Activated B cell treated with CpG ODN at 0.5 μM for 24 hours (primary cell): ENCODE measurements at places on chromosomes 16 and 17.

- no peak for DNase-seq
Observed at GRCh38 chr17:76458580-76459490, 5.9 kb upstream of the UBE2O start.

GRCh38 chr16:2603165-2604015, 65.6 kb downstream of the PDPK1 start:
- DNase-seq = peak; percentile 75

DNA sequence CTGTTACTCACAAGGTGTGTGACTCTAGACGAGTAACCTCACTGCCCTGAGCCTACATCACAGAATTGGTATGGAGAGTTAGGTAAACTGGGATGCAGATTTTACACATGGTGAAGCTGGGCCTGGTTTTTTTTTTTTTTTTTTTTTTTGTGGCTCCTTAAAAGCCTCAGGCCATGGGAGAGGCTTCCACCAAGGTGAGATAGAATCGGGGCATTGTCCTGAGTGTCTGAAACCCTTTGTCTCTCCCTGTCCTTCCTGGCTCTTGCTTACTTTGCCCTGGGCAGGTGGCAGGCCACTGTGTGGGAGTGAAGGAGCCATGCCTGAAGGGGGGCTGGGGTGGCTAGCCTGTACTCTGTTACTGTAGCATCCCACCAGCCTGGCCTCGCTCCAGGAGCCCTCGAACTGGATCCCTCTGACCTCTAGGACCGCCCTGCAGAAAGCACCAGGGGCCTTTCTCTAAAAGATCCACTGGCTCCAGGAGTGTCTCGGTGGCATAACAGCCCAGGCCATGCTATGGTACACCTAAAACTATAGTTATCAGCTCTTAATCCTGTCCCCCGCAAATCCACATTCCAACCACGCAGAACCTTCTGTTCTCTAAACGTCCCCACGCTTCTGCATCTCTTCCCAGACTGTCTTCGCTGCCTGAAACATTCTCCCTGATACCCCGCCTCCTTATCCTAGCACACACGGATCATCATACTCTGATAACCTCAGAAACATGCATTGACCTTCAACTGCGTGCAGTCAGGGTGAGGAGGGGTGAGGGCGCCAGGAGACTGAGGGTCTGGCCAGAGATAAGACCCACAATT, 1.7 kb upstream of the SLC13A2 start:
- no peak for DNase-seq

GRCh38 chr17:45146890-45147580, 1.2 kb upstream of the HEXIM1 start:
- DNase-seq = no peak

DNA sequence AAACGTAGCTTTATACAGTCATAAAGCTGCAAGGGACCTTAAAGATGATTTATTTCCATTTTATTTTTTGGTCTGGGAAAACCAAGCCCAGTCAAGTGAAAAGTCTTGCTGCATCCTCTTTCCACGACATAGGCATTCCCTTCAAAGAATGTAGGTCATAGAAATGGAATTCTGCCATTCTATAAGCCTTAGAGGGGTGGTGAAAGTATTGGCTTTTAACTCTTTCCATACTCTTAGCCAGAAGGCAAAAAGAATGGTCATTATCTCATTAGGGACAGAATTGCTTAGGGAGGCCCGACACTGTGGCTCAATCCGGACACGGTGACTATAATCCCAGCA, 7.9 kb upstream of the MSL1 start:
- no peak for DNase-seq

DNA sequence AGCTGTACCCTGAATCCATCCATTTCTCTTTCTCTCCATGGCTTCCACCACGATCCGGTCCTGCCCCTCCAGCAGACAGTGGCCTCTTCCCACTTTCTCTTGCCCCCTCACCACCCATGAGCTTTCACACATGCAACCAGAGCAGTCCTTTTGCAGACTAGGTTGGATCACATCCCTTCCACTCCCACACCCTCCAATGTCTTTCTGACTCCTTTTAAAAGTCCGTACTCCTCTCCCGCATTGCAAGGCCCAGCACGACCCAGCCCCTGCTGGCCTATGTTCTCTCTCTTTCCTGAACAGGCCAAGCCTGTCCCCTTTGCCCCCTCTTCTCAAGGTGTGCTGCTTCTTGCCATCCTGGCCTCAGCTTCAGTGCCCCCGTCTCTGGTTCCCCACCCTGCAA, 22.5 kb upstream of the DNAI2 start:
- no peak for DNase-seq

DNA sequence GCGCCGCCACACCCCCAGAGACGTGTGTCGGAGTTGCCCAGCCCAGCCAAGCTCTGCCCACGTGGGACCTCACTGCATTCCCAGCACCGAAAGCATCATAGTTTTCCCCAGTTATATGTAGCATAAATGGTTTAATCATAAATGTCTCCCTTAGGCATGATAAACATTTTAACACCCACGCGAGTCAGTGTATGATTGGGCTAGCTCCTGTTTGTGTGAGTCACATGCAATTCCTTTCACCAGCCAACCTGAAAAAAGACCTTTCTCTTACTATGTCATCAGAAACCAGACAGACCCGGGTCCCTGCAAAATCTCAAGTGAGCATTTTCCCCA, 9.2 kb downstream of the TAF1C start:
- no peak for DNase-seq

- no peak for DNase-seq
Observed at GRCh38 chr17:35374766-35375344, 1.4 kb upstream of the SLFN11 start.

- DNase-seq = no peak
Observed at GRCh38 chr16:66705790-66706505, 9.4 kb upstream of the CMTM4 start.

- DNase-seq = no peak
Observed at GRCh38 chr17:49848019-49848473, at the start of gene TAC4. Gene TAC4 (minus strand): TSS chr17:49848069. CDS start chr17:49848017, 52 bp downstream.

DNA sequence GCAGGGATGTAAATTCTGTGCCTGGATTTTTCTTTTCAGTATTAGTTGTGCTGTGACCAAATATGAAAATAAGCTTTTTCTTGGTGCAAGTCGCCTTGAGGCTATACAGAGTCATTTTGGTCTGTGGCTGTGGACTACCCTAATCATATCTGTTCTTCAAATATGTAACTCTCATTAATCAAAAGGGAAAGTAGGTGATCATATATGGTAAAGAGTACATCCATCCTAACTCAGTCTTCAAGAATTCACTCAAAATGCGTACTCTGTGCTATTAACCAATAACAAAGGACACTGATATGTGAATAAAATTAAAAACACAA, 2.6 kb downstream of the CPD start:
- DNase-seq = no peak

GRCh38 chr17:82305727-82306300, 11.6 kb downstream of the CD7 start:
- no peak for DNase-seq

DNA sequence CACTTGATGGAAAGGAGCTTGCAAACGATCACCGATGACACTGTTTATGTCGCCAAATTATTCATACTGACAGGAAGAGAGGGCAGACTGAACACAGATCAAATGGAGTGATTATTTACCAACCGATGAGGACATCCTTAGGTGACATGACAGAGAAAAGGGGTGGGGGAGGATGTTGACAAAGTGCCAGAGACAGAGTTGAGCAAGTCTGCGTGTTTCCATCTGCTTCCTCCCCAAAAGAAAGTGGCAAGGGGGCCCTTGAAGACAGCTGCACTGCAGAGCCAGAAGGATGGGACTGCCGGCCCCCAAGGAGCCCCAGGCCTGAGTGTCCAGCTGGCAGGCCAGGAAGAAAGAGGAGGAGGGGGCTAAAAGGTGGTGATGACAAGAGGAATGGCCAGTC, 191.0 kb upstream of the RPL38 start:
- DNase-seq = no peak

DNA sequence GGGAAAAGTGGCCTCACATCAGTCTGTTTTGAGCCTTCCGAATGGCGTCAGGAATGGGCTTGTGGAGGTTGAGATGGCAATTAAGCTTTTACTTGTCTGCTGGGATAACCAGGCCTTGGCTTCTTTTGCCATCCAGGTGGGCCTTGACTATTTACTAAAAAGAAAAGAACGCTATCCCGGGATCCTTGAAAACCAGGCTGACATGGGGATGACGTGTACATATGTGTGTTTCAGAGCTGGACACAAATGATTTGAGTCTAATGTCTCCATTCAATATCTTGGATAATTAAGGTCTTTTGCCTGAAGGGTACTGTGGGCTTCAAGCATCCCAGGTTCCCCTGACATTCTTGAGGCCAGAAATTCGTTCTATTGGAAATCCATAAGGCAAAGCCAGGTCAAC, 32.6 kb upstream of the HOXB13 start:
- DNase-seq = no peak

- no peak for DNase-seq
Observed at GRCh38 chr17:64441772-64442540, 7.0 kb upstream of the MILR1 start.

GRCh38 chr17:45855691-45856336, 11.1 kb downstream of the SPPL2C start:
- no peak for DNase-seq

DNA sequence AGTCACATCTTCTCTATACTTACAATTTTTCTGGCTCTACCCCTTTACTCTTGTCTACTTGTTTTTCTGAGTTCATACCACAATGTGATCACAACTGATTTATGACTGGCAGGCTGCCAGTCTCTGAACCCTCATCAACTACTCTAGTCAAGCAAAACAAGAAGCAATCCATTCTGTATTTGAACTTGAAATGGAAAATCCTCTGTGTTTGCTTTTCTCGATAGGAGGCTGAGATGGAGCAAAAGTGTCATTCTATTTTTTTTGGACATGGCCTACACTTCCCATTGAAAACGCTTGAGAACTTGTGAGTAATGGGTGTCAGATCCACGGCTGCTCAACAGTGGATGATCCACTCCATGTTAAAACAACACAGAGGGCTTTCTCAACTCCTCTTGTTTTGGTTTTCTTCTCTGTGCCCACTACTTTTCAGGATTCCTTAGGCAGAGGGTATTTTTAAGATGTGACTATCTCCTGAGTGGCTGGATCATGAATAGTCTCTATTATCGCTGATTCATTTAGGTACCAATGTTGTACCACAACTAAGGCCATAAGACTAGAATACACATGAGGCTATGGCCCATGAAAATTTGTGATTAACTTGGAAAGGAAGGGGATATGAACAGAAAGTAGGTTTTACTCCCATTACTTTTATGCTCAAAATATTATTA, 11.7 kb downstream of the TMEM100 start:
- no peak for DNase-seq

DNA sequence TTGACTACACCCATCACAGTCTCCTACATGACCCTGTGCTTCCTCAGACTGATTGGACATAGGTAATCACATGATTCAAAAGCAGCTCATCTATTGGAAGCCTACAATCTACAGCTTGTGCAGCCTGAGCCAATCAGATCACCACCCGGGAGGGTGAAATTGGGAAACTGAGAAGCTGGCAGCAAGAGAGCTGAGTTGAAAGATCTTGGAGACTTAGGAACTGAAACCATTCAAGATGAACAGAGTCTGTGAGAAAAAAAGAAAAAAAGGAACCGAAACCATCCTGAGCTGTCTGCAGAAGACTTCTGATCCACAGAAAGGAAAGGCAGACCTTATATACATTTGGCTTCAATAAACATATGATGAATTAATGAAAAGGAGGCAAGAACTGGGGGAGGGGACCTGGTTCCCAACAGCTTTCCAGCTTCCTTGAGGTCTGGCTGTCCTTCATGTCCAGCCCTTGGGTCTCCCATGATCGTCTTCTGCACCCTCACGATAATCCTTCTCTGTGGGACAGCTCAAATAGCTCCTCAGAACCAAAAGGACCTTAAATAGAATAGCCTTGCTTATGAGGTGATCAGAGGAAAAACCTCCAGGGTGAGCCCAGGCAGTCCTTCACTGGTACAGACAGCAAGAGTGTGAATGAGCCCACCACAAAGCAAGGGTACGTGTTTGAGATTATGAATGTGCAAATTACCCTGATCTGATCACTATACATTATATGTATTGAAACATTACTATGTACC, 32.6 kb downstream of the PLXDC1 start:
- DNase-seq = peak; percentile 25

DNA sequence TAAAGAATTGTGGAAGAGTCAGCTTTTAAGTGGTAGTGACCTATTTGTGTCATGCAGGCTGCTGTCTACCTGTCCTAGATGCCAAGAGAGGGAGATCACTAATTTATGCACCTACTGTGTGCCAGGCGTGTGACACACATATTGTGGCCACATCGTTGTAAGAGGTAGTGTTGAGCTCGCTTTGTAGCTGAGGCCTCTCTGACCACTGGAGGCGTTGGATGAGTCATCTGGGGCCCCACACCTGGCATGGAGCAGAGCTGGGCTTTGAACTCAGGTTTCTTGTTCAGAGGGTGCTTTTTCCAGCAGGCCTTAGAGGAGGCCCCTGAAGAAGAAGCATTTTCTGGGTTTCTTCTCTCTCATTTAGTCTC, 52.3 kb upstream of the LGALS9 start:
- DNase-seq = no peak

- DNase-seq = no peak
Observed at GRCh38 chr17:13321951-13322701, 279.6 kb downstream of the HS3ST3A1 start.

- DNase-seq = no peak
Observed at GRCh38 chr17:81976332-81977210, 858 bp upstream of the ASPSCR1 start.

- DNase-seq = no peak
Observed at GRCh38 chr17:82486231-82487094, 27.9 kb downstream of the NARF start.

- DNase-seq = no peak
Observed at GRCh38 chr17:50608700-50609379, 25.8 kb upstream of the ABCC3 start.

DNA sequence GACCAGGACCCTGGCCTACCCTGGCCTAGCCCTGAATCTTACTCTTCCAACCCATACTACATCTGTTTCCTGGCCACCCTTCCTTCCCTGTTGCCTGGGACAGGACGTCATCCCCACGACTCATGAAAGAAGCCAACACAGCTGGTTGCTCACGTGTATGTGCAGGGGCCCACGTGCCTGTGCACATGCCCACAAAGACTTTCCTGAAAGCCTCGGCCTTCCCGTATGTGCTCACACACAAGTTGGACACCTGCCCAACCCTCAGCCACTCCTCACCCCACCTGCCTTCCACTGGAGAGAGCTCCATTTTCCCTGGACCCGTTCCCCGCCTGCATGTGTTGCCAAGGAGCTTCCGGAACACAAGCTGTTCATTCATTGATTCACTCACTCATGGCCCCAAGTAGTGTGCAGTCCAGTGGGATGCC, 7.0 kb downstream of the PLXDC1 start:
- no peak for DNase-seq

DNA sequence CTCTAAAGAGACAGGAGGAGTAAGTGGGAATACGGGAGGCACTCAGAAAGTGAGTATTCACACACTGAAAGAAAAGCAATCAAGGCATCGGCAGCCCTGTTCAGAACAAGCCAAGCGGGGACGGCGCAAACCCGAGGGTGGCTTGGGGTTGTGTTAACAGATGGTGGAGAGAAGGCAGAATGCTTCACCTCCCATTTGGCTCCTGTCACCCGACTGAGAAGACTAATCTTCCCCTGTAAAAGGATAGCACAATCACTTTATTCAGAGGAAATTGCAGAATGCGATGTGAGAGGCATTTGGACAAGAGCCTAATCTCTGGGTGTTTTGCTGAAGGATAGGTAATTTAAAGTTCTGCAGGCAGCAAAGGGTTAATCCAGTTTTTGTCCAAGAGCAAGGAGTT, 119.3 kb upstream of the WSCD1 start:
- DNase-seq = no peak

- no peak for DNase-seq
Observed at GRCh38 chr16:57128771-57129389, 36.5 kb downstream of the CPNE2 start.

GRCh38 chr17:74567397-74567796, at the start of gene CD300H:
Gene CD300H (minus strand): TSS chr17:74567509.
- DNase-seq = no peak

- no peak for DNase-seq
Observed at GRCh38 chr17:61562287-61562686, 28.7 kb downstream of the NACA2 start.
